ENCODE measurements at places on chromosomes 6 and 20.

DNA sequence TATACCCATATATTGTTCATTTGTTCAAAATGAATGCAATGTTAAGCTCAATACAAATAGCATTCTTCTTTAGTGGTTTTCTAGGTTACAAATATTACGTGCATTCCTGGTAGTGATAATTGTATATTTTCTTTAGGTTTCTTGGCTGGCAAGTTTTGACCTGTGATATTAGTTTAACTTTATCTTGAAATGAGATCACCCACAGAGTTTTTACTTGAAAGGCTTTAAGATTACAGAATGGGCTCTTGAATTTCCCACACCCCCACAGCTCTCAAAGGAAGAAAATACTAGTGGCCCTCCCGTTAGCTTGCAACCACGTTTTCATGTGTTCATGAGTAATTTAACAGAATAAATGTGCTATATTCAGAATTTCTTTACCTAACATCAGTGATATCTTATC lies 1315.5 kb upstream of the GJE1 start:
- no peak for DNase-seq

- no peak for DNase-seq
Observed at GRCh38 chr20:15842872-15843271, 730.4 kb downstream of the KIF16B start.

DNA sequence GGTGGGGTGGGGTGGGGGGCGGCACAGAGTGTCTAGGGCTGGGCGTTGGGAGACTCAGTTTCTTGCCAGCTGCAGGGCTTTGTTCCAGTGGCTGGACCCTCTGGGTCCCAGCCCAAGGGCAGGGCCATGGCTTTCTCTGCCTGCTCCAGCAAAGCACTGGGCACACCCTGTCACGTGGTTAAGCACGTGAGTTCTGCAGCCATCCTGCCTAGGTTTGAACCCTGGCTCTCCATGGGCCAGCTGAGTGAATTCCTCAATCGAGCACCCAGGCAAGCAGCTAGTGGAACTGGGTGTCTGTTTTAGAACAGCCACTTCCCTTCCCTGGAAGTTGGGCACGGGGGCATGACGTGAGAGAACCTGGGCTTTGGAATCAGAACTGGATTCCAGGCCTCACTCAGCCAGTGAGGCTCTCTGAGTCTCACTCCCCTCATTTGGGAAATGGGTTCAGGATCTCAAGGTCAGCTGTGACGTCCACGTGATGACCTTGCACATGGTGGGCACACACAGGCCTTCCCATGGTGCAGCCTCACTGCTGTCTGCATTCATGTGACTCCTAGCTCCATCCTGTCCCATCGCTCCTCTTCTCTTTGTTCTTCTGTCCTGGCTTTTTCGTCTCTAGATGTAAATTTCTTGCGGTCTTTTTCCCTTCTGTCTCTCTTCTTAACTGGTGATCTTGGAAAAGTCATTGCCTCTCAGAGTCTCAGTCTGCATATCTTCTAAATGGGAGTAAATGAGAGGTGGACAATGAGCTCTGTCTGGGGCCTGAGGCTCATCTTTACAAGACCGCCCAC lies 45.9 kb downstream of the NOL4L start:
- peak; percentile 34 for DNase-seq

- DNase-seq = peak; percentile 41
Observed at GRCh38 chr6:5997420-5997987, 9.2 kb downstream of the NRN1 start.

DNA sequence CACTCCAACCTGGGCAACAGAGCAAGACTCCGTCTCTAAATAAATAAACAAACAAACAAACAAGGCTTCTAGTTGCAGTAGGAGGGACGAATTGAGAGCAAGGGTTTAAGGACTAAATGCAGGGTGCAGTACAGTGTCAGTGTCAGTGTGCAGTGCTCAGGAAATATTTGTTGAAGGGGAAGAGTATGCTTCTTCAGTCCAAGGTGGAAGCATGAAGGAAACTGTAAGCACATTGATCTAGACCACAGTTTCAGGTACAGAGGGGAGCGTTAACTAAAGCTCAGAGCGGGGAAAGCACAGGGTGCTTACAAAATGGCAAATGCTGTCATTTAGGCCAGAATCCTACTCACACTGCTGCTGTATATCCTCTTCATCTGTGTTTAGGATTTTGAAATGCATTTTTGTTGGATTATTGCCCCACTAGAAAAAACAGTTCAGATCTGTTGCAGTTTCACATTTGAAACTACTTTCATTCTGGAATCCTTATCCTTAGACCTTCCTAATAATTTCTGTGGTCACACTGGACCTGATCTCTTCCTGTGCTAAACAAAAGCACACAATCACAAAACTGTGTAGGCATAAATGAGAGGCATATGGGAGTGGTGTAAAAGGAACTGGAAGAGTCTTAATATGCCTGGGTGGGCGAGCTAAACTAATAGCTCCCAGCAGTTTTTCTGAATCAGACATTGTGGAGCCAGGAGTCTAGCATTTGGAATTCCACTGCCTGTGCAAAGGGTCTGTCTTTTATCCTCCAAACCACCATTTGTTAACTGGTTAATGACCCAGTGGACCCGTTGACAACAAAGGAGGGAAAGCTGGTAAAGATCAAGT lies 41.4 kb downstream of the CBFA2T2 start:
- DNase-seq = peak; percentile 23

- DNase-seq = no peak
Observed at GRCh38 chr6:41502917-41503671, 43.1 kb upstream of the FOXP4 start.

DNA sequence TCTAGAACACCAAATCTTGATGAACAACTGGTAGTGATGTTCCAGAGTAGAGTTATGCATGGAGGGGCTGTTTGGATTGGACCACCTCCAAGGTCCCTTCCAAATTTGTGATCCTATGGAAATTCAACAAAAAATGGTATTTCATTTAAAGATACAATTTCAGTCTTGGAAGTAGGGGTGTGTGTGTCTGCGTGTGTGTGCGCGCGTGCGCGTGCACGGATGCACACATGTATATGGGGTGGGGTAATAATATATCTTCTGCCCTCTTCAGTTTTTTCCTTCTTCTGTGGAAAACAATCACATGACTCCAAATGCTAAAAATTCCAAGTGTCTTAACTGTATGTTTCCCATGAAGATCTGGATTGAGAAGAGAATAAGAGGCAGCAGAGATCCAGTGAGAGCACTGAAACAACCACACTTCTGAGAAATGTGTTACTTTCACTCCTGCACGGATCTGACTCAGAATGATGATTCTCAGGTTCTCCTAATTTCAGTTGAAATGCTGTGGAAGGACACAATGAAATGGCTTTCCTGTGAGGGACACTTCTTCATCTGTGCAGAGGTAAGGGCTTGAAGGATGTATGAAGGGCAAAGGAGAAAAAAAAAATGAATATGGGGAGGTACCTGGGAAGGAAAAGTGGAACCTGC lies 10.6 kb upstream of the IL17F start:
- no peak for DNase-seq

GRCh38 chr6:122809691-122810090 lies 20.6 kb downstream of the SMPDL3A start:
- no peak for DNase-seq

GRCh38 chr6:14017626-14018475 lies 93.1 kb downstream of the RNF182 start:
- DNase-seq = no peak

- no peak for DNase-seq
Observed at GRCh38 chr20:57083072-57083471, 183.4 kb downstream of the BMP7 start.

GRCh38 chr6:92979281-92979680 lies 440.1 kb downstream of the EPHA7 start:
- no peak for DNase-seq

Measured in cerebellar cortex (tissue), 1 donor.